Stimulated activated CD4-positive, alpha-beta T cell treated with anti-CD3 and anti-CD28 coated beads, Interleukin-4, amount 100 ng/mL, for 24 hours (primary cell): ENCODE measurements at places on chromosomes 5 and 9.

DNA sequence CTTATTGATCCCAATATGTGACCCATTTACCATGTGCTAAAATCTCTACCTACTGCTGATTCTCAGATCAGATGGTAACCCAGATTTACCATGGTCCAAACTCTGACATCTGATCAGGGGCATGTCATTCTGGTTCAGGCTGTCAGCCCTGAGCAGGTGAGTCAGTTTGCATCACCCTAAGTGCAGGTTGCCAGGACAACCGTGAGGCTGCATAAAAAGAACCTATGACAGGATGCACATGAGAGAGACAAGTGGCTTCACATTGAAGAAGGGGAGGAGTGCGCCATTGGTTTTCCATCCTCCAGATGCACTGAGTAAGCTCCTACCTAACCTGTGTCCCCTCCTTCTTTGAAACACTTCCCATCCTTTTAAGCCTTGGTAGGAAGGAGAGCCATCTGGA, 801 bp upstream of the PRSS3 start:
- DNase-seq: no peak

DNA sequence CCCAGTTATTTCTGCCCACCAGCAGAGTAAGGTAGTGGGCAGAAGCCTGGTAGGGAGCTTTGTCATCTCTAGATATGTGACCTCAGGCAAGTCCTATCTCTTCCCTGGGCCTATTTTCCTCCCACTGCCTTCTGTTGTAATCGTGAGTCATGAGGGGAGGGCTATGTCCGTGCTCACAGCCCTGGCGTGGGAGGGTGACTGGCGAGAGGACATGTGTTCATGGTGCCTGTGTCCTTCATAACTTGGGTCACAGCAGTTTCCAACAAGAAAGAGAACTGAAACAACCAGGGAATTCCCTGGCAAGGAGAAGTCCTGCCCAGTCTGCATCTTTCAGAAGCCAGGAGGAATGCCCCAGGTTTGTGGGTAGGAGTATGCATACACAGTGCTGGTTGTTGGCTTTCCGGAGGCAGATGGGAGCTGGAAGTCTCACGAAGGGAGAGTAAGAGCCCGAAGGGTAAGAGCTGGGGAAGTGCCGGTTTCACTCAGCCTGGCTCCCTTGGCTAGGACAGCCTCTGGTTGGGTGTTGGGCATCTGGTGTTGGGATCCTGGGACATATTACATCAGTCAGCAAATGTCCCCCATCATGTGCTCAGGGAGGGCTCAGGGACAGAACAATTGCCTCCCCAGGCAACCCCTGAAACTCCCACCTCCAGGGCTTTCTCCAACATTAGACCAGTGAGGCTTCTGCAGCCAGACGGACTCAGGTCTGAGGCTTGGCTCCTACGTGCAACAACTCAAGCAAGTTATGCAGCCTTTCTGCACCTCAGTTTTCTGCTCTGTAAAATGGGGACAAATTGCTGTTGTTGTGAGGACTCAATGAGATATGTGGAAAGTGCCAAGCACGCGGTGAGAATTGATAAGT, 4.3 kb upstream of the TIFAB start:
- DNase-seq: no peak

- DNase-seq: no peak
Observed at GRCh38 chr9:137110911-137111787, 3.4 kb downstream of the DPP7 start.

GRCh38 chr5:68555907-68556681, 340.5 kb downstream of the PIK3R1 start:
- no peak for DNase-seq

DNA sequence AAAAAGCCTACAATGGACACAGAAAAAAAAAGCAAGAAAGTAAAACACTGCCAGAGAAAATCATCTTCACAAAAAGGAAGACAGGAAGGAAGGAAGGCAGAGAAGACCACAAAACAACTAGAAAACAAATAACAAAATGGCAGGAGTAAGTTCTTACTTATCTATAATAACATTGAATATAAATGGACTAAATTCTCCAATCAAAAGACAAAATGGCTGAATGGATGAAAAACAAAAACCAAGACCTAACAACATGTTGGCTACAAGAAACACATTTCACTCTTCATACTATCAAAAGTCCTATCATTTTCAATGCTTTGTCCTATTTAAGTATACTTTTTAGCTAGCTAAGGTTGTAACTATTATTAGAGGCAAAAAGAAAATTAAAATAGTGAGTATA, 36.9 kb upstream of the HMGCR start:
- no peak for DNase-seq

DNA sequence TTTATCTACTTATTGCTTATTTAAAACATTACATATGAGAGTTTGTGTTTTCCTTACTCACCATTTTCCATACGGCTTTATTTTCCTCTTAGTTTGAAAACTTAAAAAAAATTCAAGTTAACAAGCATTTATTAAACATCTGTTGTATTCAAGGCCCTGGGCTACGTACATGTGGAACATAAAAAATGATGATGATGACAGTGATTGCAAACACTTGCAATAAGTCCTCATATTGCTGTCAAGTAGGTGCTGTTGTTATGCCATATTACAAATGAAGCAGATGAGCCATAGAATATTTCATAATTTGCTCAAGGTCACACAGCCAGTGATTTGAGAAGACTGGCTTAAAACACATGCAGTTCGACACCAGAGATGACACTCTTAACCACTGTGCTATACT, 180.6 kb downstream of the COMMD10 start:
- DNase-seq: no peak

DNA sequence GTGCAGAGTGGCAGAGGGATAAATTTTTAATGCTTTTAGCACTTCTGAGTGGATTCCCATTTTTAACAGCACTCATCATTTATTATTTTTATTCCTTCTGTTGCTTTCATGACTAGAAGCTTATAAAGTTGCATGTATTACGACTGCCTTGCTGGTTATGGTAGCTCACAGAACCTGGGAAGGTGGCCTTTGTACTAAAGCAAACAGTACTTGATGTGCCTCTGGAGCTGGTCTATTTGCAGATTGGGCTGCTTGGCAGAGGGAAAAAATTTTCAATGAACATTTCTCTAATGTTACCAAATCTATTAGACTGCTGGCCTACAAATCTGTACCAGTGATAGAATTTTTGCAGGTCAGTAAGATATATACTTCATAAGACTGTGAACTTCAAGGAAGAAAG, 274.5 kb upstream of the C9orf72 start:
- no peak for DNase-seq

GRCh38 chr5:59543821-59544442, 349.6 kb downstream of the PDE4D start:
- no peak for DNase-seq

DNA sequence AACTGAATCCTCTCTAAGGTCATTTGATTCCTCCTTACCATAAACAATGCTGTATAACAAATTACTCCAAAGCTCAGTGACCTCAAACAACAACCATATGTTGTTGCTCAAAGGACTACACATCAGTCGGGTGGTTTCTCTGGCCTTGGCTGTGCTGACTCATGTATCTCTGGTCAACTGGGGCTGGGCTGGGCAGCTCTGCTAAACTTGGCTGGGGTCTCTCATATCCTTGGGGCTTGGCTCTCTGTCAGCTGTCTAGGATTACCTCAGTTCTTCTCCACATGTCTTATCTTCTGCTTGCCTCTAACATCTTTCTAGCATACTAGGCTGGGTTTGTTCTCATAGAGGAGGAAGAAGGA, 86.4 kb downstream of the GALNT10 start:
- no peak for DNase-seq

GRCh38 chr9:133264235-133264764, 10.7 kb downstream of the ABO start:
- no peak for DNase-seq

- DNase-seq: no peak
Observed at GRCh38 chr5:124053340-124053739, 541.4 kb downstream of the CSNK1G3 start.
